Skeletal muscle cell (primary cell): ENCODE measurements at places on chromosomes 2 and 18.

- DNase-seq = no peak
These were observed 62.9 kb downstream of the VRK2 start for GRCh38 chr2:58109481-58109880.

DNA sequence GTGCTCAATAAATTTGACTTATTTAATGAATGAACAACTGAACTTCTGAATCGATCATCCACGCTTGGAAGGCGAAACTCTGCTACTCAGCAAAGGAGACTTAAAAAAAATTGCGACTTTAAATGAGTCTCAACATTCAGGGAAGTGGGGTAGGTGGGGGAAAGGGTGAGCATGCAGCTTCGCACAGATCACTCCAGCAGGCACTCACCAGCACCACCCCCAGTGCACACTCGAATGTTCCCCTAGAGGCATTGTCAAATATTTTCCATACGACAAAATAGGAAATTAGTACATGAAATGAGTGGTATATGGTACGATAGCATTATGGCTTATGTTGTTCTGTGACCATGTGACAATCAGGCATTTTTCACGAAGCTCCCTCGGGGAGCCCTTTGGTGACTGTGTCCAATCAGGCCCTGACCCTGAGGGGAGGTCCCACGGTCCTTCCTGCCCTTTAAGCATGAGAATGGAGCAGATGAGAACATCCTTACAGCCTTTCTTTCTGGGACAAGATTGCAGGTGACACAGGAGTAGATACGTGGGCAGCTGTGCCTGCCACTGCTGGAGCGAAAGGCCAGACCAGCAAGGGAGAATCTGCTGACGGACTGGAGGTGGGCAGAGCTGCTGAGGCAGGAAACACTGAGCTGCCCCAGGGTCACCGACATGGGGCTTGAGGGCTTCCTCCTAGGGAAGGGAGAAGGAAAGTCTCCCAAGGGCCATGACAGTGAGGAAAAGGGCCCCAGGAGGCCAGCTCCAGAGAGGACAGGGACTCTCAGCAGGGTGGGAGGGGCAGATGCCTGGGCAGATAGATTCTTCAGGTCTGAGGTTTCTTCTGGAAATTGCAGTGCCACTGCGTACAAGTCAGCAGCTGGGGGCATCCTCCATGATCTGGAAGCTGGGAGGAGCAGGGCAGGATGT, 101.3 kb upstream of the ID2 start:
- DNase-seq = no peak

DNA sequence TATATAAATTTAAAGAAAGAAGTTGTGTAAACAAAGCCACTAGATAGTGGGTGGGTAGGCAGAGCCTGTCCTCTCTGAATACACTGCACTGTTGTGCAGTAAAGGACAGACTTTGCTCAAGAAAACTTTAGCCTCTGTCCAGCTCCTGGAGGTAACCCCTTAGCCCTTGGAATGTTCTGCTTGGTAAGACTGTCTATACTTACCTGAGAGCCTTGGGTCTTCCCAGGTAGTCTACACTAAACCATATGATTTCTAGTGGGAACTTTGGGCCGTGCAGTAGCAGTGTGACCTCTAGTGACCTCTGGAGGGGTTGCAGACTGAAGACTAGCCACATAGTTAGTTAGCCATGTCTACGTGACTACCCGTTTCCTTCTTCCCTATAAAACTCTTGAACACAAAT, 678.3 kb upstream of the NRXN1 start:
- no peak for DNase-seq

DNA sequence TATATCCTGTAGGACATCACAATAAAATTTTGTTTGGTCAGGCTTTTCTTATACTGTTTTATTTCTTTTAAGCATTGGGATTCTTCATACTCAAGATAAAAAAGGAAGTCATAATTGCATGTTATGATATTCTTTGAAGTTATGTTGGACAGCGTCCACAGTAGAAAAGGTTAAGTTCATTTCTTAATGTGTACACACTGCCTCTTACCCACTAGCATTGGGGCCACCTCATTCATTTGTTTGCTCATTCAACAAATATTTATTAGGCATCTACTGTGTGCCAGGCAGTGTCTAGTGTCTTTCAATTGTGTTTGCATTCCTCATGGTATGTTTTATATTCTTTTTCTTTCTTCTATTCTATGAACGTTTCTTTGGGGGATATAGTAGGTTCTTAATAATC, 70.2 kb downstream of the PTPRM start:
- no peak for DNase-seq

GRCh38 chr2:155070489-155070888, 372.0 kb downstream of the KCNJ3 start:
- DNase-seq = no peak

GRCh38 chr18:56982766-56983165, 164.1 kb upstream of the BOD1L2 start:
- DNase-seq = no peak

- no peak for DNase-seq
These were observed 71.5 kb upstream of the CTDP1 start for GRCh38 chr18:79608069-79608468.

- no peak for DNase-seq
These were observed 139.5 kb upstream of the RND3 start for GRCh38 chr2:150626934-150627411.

- DNase-seq = no peak
These were observed 6.3 kb downstream of the THOC1 start for GRCh38 chr18:261398-262073.

DNA sequence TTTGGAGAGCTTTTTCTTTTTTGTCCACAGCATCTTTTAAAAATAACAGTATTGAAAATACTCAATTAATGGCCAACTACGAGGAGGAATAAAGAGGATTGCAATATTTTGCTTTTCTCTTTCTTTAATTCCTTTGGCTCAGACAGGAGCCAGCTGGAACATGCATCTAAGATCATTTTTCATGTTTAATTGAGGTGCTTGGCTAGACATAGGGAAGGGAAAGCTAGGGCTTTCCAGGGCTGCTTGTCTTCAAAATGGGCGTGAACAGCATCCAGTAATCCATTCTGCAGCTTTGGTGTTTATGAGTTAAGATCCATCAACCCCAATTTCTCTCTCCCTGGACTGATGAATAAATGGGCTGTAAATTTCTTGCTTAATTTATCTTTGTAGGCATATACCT, 323.0 kb downstream of the PTPRM start:
- DNase-seq = no peak

DNA sequence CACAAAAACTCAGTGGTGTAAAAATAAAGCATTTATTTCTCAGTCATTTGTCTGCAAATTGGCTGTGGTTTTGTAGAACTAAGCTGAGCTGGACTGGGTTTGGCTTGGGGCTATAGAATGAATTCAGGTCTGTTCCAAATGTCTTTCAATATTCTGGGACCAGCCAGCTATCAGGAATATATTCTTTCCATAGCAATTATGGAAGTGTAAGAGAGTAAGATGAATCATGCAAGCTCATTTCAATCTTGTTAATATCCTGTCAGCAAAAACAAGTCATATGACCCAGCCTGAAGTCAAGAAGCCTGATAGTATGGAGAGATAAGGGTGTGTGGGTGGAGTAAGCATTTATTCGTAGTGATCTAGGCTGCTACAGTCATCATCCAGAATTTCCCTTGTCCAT, 481.0 kb upstream of the CDH2 start:
- DNase-seq = no peak

GRCh38 chr18:50280707-50281294, 522 bp downstream of the MBD1 start:
- no peak for DNase-seq

- no peak for DNase-seq
These were observed 50.6 kb downstream of the BMPR2 start for GRCh38 chr2:202426751-202427150.

DNA sequence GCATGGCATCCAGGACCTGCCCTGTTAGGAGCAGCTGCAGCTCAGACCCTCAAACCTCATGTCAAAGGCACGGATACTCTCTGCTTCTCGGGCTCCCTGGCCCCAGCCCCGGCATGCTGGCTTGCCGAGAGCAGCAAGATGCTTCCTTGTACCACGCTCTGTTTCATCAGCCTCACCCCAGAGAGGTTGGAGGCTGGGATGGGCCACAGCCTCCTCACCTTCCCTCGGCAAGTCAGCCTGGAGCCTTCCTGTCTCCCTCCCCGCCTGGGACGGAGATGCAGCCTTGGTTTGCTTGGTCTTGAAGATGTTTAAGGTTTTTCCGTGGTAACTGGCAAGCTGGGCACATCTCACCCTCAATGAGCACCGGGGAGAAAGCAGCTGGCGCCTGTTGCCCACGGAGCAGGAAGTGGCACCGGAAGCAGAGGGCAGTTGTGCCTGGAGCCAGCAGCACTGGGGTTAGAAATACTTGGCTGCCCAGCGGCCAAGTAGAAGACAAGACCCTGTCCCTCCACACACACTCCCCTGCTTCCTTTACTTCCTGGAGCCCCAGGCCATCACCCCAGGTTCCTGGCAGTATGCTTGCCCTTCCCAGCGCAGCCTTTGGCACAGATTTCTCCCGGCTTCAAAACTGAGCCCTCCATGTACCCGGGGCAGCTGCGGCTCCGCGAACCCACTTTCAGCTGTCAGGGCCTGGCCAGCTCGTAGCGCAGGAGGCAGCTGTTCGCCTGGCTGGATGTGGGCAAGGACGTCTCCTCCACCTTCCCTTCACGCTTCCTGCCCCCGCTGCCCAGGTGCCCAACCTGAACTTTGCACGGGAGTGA, 17.4 kb downstream of the FBLN7 start:
- DNase-seq = no peak

GRCh38 chr2:106954304-106954703, 68.3 kb upstream of the ST6GAL2 start:
- DNase-seq = no peak

DNA sequence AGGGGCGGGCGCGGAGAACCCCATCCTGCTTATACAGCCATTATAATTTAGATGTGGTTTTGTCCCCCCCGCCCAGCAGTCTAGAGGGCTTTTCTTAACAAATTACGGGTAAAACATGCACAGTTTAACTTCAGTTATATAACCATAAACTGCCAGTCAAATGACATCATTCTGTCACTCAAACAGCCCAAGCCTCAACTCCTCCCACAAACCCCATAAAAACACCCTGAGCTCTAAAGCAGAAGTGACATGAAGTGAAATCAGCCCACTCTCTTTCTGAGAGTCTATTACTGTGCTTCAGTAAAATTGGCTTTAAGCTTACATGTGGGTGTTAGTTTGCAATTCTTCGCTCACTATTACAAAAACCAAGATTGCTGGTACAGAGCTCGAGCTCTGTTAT, 705.1 kb upstream of the GCFC2 start:
- DNase-seq = no peak

- DNase-seq = no peak
These were observed 57.7 kb downstream of the CD28 start for GRCh38 chr2:203763938-203764664.

- no peak for DNase-seq
These were observed 12.1 kb downstream of the GALNT14 start for GRCh38 chr2:31125918-31126695.

DNA sequence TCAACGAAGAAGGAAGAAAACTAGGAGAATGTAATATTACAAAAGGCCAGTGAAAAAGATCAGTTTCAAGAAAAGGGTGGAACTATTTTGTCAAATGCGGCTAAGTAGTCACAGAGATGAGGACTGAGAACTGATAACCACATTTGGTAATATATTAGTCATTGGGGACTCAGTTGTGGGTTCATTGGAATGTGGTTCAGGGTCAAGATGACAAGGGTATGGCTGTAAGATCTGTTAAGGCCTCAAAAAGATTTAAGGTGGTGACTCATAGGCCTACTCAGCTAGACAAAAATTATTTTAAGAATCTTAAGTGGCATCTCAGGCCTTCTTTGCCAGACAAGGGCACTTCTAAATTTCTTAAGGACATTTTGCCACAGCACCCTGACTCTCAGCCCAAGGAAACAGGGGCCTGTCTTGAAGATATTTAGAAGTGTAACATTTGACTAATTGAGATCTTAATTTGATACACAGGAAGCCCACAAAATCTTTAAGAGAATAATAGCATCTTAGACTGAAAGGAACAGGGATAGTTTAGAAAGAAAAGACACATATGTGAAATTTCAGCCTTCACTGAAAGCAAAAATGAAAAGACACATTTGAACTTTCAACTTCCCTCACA, 81.3 kb downstream of the STRADB start:
- DNase-seq = peak; percentile 81

- DNase-seq = no peak
These were observed 109.6 kb downstream of the LAMA3 start for GRCh38 chr18:23798824-23799223.

DNA sequence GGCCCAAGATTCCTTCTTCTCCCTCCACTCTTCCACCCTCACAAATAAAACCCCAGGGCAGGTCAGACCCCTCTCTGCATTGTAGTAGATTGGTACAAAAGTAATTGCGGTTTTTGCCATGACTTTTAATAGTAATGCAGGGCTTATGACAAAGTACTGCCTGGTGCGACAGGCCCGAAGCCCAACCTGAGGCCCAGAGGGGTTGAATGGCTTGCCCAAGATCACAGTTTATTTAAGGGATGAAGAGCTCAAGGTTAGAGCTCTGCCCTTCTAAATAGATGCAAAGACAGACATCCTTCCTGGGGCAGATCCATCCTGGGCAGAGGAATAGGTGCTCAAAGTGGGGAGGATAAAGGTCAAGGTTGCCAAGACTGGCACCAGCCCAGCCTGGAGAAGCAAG, 899 bp upstream of the PSTPIP2 start:
- DNase-seq = no peak

- DNase-seq = no peak
These were observed 23.9 kb upstream of the GPR155 start for GRCh38 chr2:174510583-174511189.

DNA sequence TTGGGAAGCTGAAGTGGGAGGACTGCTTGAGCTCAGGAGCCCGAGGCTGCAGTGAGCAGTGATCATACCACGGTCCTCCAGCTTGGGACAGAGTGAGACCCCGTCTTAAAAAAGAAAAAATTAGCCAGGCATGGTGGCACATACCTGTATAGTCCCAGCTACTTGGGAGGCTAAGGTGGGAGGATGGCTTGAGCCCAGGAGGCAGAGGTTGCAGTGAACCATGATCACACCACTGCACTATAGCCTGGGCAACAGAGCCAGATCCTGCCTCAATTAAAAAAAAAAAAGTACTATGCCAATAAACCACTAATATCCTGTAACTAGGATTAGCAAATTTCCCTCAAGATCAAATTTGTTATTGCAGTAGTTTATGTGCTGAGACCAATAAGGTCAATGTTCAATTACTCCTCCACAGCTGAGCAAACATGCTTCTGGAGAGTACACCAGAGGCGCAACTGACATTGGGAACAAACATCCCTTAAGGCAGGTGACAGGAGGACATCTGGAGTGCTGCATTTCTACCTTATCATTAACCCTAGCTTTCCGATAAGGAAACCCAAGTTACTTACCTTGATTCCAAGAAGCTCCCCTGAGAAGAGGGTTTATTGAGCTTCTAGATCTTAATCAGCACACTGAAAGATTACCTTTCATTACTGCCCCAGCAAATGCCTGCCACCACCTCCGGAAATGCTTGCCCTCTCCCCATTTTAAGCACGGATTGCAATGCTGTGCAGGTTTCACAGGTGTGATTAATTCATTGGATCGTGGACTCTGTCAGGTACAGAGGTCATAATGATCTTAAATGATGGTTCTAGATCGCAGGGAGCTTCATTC, 26.2 kb downstream of the MGAT4A start:
- no peak for DNase-seq

- no peak for DNase-seq
These were observed 8.6 kb downstream of the KANSL1L start for GRCh38 chr2:210162466-210163124.

GRCh38 chr2:47404356-47404755, 1.4 kb downstream of the MSH2 start:
- no peak for DNase-seq

- no peak for DNase-seq
These were observed 92.4 kb downstream of the SOCS6 start for GRCh38 chr18:70380915-70381896.
